ENCODE measurements at places on chromosomes 5 and 9.

- DNase-seq, result no peak
Measured at GRCh38 chr9:117734523-117735314, 30.5 kb downstream of the TLR4 start.

GRCh38 chr5:72451741-72452505 is 55.3 kb downstream of the ZNF366 start:
- DNase-seq, result peak; percentile 40

- DNase-seq, result no peak
Measured at GRCh38 chr5:147863454-147864158, 14.9 kb upstream of the SCGB3A2 start.

DNA sequence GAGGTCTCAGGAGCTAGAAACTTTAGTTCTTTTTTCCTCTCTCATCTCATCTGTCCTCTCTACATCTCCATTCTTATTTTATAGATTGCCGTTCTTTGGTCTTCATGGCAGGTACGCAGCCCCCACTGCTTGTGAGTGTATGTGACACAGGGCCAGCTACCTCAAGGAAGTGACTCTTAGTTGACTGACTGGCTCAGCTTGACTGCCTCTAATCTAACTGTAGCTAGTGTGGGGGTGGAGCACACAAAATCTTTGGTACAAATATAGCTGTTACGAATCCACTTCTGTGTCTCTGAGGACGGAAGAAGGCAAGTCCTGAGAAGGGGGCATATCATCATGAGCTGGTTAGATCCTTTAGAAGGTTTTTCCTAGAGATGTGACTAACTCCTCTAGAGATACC is 19.8 kb upstream of the SPTAN1 start:
- DNase-seq, result no peak

GRCh38 chr9:36891341-36891811 is 142.7 kb downstream of the PAX5 start:
- DNase-seq, result no peak

- DNase-seq, result no peak
Measured at GRCh38 chr5:58299256-58299655, 160.6 kb downstream of the PLK2 start.

GRCh38 chr5:169876386-169876785 is 103.9 kb downstream of the INSYN2B start:
- DNase-seq, result no peak

Data from pons (tissue), 1 donor.